Aorta (tissue), 5 donors: ENCODE measurements at places on chromosomes 7 and 10.
A peak's percentile ranks its signal among the peaks of the same experiment; 100 is the strongest.

DNA sequence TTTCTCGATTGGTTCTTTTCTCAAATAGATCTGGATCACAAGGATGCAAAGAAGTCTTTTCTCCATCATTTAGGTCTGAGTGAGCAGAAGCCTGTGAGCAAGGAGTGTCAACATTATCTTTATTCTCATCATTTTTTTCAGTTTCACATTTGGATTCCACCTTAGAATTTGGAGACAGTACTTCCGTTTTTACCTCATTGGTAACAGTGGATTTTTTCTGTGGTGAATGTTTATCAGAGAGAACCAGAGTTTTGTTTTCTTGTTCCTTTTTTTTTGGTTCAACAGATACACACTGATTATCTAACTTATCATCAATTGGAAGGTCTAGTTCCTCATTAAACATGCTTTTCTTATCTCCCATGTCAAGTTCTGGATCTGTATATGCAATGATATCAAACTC lies 151.3 kb downstream of the GALNT11 start:
- H3K36me3 ChIP-seq = peaks cover 8% of the 10 kb centered on the region
- no peaks in the 10 kb centered on the region for H3K27me3 ChIP-seq
- H3K4me1 ChIP-seq = no peaks in the 10 kb centered on the region

DNA sequence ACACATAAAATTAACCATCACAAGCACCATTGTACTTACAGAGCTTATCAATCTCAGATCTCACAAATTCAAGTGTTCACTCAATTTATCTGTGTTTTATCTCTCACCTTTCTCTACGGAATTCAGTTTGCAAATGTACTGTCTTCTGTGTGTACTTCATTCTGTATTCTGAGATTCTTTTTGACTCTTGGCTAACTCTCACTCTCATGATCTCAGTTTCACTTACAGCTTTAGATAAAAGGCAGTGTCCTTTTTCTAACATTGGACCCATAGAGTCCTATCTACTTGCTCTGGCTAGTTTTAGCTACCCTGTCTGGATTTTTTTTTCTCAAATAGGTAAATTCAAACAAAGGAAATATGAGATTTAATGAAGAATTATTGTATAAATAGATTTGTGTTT lies 176.0 kb downstream of the CCDC7 start:
- H3K36me3 ChIP-seq = peaks cover 2% of the 10 kb centered on the region
- H3K4me3 ChIP-seq = no peak overlapping the region
- H3K4me1 ChIP-seq = no peaks in the 10 kb centered on the region

GRCh38 chr10:74238031-74238431 lies 87.0 kb downstream of the ADK start:
- no peak for DNase-seq
- no peak overlapping the region for H3K4me3 ChIP-seq
- no peak overlapping the region for H3K27ac ChIP-seq
- no peaks in the 10 kb centered on the region for H3K36me3 ChIP-seq
- H3K4me1 ChIP-seq = peaks cover 1% of the 10 kb centered on the region
- H3K27me3 ChIP-seq = no peaks in the 10 kb centered on the region

- no peak overlapping the region for H3K27ac ChIP-seq
- DNase-seq = no peak
- H3K27me3 ChIP-seq = no peaks in the 10 kb centered on the region
- peak overlapping the region; percentile 97 for H3K4me3 ChIP-seq
- no peaks in the 10 kb centered on the region for H3K36me3 ChIP-seq
Observed at GRCh38 chr7:19106241-19107080, 11.0 kb downstream of the TWIST1 start.

- H3K27ac ChIP-seq = no peak overlapping the region
- no peaks in the 10 kb centered on the region for H3K4me1 ChIP-seq
- DNase-seq = no peak
- no peak overlapping the region for H3K4me3 ChIP-seq
- no peaks in the 10 kb centered on the region for H3K36me3 ChIP-seq
Observed at GRCh38 chr7:41942468-41943093, 239.7 kb upstream of the INHBA start.

- peak overlapping the region; percentile 60 for H3K27ac ChIP-seq
- no peaks in the 10 kb centered on the region for H3K36me3 ChIP-seq
- H3K4me1 ChIP-seq = no peaks in the 10 kb centered on the region
- no peaks in the 10 kb centered on the region for H3K27me3 ChIP-seq
- no peak overlapping the region for H3K4me3 ChIP-seq
Observed at GRCh38 chr7:130903358-130903974, 169.5 kb upstream of the KLF14 start.

DNA sequence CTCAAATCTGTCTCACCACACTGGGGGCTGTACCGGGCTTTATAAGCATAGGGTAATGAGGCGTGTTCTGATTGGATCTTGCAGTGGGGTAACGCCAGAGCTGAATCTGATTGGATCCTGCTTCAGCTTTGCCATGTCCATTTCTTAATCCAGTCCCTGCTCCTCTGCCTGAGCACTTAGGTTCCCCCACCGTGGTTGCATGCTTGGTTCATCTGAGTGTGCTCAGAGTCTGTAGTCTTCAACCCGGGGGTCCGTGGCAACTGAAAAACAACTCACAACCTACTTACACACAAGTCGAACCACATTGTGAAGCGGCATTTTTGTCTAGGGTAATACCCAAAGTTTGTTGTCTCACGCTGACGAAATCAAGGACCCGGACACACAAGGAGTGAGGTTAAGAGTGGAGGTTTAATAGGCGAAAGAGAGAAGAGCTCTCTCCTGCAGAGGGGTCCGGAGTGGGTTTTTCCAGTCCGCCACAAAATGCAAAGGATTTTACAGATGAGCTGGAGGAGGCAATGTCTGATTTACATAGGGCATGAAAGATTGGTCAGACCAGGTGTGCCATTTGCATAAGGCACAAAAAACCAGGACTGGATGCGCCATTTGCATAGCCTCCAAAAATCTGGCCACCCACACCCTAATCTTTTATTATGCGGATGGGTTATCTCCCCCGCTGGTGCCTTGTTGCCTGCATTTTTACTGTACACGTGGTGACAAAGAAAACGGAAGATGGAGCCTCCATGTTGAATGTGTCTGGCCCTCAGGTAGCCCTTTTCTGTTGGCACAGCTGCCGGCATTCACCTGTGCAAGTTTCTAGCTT lies 641.8 kb upstream of the FOXK1 start:
- DNase-seq = no peak
- no peaks in the 10 kb centered on the region for H3K36me3 ChIP-seq
- no peak overlapping the region for H3K4me3 ChIP-seq
- no peak overlapping the region for H3K27ac ChIP-seq

DNA sequence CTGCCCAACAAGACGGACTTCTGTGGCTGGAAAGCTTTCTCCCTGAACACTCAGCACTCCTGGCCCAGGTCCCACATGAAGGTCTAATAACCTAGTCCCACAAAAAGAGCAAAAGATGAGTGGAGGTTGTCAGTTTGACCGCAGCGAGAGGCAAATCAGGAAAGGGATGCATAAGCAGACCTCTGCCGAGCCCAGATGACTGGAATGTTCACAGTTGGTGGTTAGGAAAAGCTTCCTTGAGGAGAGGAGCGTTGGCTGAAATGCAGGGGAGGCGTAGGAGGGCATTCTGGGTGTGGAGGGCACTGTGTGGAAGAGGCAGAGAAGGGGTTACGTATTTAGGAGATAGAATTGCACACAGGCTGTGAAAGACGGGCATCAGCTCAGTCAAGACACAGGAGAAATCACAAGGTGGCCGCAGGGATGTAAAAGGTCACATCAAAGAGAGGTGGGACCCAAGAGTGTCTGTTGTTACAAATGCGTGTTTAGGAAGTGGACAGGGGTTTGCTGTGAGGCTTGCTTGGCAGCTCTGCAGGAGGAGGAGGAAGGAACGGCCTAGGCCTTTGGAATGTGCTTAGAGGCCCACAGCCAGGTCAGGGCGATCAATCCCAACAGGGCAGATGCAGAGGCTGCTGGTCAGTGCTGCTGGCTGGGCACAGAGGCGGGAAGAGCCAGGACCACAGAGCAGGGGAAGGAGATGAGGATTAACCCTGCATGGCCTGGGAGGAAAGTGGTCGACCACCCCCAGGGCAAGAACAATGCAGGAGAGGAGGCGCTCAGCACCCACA lies 133.5 kb downstream of the VIPR2 start:
- DNase-seq = no peak
- H3K36me3 ChIP-seq = no peaks in the 10 kb centered on the region
- H3K4me1 ChIP-seq = no peaks in the 10 kb centered on the region
- H3K27ac ChIP-seq = peak overlapping the region; percentile 6

DNA sequence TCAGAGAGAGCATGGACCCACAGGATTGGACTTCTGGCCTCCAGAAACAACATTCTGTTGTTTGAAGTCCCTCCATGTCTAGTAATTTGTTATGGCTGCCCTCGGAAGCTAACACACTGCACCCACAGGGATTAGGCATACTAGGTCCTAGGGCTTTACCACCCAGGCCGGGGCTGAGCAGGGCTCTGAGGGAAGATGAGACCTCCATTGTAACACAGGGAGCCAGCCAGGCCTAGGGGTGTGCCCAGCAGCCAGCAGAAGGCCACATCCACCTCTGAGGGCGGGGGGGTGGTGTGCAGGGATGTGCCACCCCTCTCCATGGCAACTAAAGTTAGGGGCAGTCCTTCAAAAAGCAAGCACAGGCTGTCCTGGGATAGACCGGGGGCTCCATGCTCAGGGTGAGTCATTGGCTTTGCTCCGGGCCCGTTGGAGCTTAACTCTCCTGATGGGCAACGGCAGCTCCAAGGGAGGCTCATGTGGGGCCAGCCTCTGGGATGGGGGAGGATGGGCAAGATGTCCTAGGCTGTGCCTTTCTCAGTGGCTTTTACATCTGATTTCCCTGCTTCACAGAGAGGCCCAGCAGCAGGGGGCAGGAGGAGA lies 96.6 kb upstream of the GPR26 start:
- H3K27me3 ChIP-seq = no peaks in the 10 kb centered on the region
- no peak overlapping the region for H3K4me3 ChIP-seq
- H3K36me3 ChIP-seq = no peaks in the 10 kb centered on the region

GRCh38 chr7:99141841-99142726 lies 1.8 kb downstream of the SMURF1 start:
- H3K4me1 ChIP-seq = no peaks in the 10 kb centered on the region
- no peaks in the 10 kb centered on the region for H3K27me3 ChIP-seq
- peak overlapping the region; percentile 29 for H3K4me3 ChIP-seq
- DNase-seq = peak; percentile 72

DNA sequence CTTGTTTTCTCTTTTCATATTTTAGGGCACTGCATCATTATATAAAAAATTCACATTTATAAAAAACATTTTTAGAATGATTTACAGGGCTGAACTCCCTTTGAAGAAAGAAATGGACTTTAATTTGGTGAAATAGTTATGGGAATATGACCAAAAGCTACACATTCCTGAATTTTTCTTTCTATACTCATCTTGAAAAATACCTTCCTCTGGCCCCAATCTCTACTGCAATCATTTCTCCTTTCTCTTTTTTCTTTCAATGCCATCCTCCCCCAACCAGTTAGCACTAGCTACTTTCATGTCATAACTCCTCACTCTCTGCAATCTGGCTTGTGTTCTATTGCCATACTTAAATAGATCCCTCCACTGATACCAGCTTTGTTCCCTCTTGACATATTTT lies 6.2 kb downstream of the WNT8B start:
- no peaks in the 10 kb centered on the region for H3K36me3 ChIP-seq
- no peak overlapping the region for H3K27ac ChIP-seq
- H3K27me3 ChIP-seq = no peaks in the 10 kb centered on the region
- no peaks in the 10 kb centered on the region for H3K4me1 ChIP-seq
- DNase-seq = no peak

DNA sequence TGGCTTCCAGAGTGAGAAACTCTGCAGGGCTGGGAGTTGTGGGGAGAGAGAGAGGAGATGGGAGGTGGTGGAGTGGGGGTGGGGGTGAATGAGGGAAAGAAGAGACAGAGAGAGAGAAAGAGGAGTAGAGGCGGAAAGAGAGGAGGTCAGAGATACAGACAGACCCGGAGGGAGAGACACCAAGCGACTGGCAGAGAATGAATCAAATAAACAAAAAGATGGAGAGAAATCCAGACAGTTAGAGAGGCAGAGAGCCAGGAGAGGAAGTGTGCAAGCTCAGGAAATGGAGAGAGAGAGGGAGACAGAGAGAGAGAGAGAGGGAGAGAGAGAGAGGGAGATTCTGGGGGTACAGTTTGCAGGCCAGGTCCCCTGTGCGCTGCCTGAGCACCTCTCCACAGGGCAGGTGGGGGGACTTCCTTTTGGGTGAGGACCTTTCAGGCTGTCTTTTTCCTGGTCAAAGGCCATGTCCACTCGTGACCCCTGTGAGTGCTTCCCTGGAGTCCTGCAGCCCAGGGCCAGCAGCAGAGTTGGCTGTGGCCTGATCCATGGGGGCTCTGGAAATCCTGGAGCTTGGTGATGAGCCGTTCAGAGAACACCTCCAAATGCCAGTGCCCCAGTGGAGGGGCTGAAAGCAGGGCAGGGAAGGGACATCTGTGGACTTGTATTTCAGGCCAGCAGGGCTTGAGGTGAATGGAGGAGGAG lies 25.0 kb upstream of the PCBD1 start:
- peak; percentile 61 for DNase-seq
- H3K4me1 ChIP-seq = no peaks in the 10 kb centered on the region
- H3K4me3 ChIP-seq = no peak overlapping the region
- H3K27ac ChIP-seq = no peak overlapping the region

DNA sequence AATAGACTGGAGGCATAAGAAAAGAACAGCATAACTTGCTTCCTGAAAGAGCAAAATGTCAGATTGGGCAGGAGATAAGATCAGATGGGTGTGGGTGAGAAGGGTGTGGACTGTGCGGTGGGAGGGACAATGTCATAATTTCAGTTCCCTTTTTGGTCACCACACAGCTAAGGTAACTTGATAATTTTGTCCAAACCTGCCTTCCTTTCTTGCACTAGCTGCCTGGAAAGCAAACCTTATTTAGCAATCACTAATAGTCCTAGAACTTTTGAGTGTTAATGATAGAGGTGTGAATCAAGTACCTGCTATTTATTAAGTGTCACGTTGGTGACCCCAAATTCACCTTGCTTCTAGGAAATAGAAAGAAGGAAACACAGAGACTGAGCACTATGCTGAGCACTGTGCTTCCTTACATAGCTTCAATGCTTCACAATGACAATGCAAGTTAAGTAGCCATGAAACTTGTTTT lies 72.4 kb upstream of the SP4 start:
- no peaks in the 10 kb centered on the region for H3K4me1 ChIP-seq
- H3K36me3 ChIP-seq = no peaks in the 10 kb centered on the region
- H3K27ac ChIP-seq = no peak overlapping the region

DNA sequence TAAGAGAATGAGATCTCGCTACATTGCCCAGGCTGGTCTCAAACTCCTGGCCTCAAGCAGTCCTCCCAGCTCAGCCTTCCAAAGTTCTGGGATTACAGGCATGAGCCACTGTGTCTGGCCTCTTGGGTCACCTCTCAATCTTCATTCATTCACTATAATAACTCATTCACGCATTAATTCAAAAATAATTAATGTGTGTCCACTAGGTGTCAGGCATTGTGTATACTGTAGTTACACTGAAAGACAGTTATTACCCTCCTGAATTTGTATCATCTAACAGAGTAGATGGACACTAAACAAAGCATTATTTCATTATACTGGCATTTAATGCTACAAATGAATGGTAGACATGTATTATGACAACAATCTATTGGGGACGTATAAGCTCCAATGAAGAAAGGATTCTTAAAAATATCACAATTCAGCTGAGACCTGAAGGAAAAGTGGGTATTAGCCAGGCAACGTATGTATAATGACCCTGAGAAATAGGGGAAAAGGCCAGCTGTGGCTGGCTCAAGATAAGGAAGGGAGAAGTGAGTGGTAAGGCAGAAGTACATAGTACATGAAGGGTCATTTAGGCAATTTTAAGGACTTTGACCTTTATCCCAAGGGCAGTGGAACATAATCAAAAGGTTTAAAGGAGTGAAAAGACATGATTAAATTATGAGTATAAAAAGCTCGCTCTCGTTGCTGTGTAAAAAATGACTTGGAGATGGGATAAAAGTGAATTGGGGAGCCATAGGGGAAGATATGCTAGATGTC lies 150.7 kb downstream of the BTAF1 start:
- H3K4me1 ChIP-seq = no peaks in the 10 kb centered on the region
- no peak overlapping the region for H3K4me3 ChIP-seq
- no peak overlapping the region for H3K27ac ChIP-seq
- H3K27me3 ChIP-seq = no peaks in the 10 kb centered on the region
- DNase-seq = no peak
